CMK (cell line): ENCODE measurements at places on chromosomes 1 and 21.

GRCh38 chr1:201625851-201626251, 86.9 kb downstream of the NAV1 start:
- DNase-seq, result no peak

DNA sequence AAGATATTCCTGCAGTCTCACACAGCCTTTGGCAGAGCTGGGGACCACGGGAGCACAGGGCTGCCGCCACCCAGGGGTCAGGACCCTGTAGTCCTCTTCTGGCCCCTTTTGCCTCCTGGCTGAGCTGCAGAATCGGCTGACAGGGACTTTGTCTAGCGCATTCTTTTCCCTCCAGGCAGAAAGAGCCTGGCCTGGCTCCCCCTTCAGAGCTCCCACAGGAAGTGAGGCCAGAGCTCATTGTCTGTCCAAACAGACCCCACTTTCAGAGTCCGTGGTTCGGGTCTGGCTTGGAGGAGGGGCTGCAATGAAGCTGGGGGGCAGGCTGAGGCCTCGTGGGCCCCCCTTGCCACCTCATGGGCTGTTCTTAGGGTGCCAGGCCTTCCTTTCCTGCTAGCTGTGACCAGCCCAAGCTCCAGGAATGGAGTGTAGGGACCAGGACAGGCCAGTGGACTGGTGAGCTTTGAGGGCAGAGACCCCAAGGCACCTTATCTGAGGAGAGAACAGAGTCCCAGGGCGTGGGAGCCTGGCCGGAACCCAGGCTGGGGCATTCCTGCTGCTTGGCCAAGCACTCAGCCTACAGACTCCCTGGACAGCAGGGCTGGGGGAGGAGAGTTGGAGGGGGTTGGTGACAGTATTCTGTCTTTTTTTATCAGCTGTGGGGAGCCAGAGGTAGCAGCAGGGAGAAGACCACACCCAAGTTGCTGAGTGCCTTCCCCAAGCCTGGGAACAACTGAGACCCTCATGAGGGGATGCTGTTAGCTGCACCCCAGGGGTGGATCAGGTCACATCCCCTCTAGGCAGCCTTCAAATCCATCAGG, 4.7 kb downstream of the CELSR2 start:
- DNase-seq, result no peak

- no peak for DNase-seq
Measured at GRCh38 chr1:204744107-204744779, 58.7 kb upstream of the LRRN2 start.

- DNase-seq, result no peak
Measured at GRCh38 chr1:115184260-115184950, 95.1 kb upstream of the TSPAN2 start.

DNA sequence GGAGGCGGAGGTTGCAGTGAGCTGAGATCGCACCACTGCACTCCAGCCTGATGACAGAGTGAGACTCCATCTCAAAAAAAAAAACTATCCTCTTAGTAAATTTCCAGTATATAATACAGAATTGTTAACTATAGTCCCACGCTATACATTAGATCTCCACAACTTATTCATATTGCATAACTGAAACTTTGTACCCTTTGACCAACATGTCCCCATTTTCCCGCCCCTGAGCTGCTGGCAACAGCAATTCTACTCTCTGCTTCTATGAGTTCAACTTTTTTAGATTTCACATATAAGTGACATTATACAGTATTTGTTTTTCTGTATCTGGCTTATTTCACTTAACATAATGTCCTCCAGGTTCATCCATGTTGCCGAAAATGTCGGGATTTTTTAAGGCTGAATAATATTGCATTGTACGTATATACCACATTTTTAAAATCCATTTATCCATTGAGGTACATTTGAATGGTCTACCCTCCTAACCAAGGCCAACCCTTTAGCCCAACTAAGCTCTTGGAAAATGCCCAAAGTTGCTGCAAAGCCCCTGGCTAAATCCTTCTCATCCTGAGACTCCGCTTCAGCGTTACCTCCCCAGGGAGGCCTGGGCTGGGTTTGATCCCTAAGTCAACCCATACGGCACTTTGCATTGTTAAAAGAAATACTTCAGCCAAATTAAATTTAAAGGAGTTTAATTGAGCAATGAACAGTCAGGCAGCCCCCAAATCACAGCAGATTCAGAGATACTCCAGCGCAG, 34.2 kb downstream of the NEK2 start:
- DNase-seq, result no peak
